ENCODE measurements at places on chromosomes 11 and 22.
A peak's percentile ranks its signal among the peaks of the same experiment; 100 is the strongest.

GRCh38 chr11:125593114-125593820 is 615 bp downstream of the STT3A start:
- DNase-seq: no peak

DNA sequence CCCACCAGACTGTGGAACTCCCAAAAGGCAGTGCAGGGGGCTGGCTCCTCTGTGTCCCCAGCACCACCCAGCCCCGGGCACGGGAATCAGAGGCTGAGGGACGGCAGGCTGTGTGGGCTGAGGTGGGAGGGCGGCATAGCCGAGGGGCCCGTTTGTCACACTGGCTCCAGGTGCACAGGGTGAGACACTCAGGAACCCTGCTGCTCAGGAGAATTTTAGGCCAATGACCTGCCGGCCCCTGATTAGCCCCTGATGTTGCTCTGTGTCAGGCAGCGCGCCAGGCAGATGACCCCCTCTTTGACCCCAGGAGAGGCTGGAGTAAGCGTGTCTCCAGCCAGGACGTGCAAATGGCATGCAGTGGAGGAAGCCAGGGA is 52.7 kb downstream of the RTL6 start:
- no peak for DNase-seq

GRCh38 chr11:126202646-126203359 is 8.6 kb downstream of the RPUSD4 start:
- DNase-seq: no peak

DNA sequence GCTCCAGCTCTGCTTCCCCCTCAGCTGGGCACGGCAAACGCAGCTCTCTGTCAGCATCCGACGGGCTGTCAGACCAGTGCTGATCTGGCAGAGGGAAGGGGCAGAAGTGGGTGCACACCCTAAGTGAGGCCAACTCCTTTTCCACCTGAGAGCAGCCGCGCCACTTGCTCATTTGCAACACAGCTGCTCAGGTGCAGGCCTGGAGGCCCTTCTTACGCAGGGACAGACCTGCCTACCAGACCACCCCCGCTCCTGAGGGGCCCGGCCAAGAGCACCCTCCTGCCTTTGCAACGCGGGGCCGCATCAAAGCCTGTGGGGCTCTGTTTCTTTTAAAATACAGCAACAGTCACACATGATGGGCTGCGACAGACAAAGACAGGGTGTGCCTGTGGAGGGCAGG is 47.8 kb upstream of the BID start:
- DNase-seq: no peak

- DNase-seq: no peak
Observed at GRCh38 chr22:46121079-46121478, 29.2 kb upstream of the PPARA start.

- DNase-seq: no peak
Observed at GRCh38 chr11:78802058-78802761, 227.5 kb upstream of the NARS2 start.

GRCh38 chr11:47668665-47669064 is 26.3 kb upstream of the MTCH2 start:
- DNase-seq: no peak

DNA sequence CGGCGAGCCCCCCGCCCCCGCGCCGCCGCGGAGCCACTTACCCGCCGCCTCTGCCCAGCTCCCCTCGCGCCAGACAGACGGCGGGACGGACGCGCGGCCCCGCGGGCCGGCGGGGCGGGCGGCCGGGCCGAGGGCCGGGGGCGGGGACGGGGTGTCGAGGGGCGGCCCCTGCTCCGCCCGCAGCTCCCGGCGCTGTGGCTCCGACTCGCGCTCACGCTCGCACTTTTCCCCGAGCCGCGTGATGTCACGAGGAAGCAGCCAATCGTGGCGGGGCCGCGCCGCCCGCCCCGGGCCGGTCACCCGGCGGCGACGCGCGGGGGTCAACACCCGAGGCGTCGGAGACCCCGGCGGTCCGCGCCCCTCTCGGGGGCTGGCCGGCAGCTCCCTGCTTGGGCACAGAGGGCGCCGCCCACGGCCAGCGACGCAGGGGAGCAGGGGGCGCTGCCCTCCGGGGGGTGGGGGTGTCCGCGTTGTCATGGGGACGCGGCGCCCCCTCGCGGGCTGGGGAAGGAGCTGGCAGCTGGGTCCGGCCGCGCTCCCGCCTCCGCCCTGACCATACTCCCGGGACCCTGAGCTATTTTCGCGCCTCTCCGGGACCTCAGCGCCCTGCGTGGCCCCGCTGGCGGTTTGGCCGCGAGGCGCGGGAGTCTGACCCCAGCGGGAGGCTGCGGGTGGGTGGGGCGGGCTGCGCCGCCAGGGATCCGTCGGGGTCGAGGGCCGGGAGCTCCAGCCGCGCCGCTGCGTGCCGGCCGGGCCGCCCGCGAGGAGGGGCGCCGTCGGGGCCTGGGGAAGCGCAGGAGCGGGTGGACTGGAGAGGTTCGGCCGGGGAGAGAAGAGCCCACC is at the start of gene CHRM4:
Gene CHRM4 (minus strand): TSS at position 199 of the 843 bp plus-strand sequence. CDS start 5,219 bp downstream, outside the sequence.
- peak; percentile 59 for DNase-seq

DNA sequence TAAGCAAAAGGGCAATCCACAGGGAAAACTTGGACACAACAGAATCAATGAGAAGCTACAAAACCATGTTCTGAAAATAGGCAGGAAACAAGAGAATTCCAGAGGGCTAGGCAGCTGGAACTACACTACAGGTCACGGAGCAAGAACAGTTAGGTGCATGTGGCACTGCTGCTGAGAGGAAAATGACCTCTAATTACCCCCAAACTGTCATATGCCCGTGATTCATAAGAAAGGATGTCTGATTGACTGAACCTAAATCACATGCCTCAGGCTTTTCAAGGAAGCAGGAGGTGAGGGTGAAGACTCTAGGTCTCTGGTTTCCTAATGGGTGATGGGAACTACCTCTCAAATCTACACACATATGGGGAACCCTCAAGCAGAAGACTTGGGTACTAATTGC is 17.9 kb upstream of the RRAS2 start:
- no peak for DNase-seq

DNA sequence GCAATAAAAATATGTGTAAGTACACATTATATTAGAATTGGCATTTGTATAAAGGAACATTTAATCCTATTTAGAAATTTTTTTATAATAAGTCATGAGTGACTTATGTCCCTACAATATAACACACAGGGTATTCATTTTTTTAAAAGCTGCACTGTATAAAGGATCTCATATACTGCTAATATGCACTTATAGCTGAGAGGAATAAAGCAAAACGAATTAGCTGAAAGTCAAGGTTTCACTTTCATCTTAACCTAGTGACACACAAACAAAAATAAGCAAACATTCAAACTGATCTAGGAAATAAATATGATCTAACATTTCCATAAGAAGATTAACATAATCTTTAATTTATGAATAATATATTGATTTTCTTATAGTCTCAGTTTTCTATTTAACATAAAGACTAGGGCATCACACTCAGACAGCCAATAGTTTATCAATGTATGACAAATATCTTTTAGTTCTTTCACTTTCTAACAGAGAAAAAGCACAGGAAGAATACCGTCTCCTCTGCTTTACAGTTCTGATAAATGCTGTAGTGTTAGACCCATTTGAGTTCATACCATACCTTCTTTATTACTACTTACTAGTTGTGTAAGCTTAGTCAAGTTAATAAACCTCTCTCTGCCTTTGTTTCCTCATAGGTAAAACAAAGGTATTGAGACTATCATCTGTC is 42.9 kb downstream of the DCDC1 start:
- no peak for DNase-seq

GRCh38 chr11:109644152-109644551 is 222.2 kb downstream of the C11orf87 start:
- no peak for DNase-seq

DNA sequence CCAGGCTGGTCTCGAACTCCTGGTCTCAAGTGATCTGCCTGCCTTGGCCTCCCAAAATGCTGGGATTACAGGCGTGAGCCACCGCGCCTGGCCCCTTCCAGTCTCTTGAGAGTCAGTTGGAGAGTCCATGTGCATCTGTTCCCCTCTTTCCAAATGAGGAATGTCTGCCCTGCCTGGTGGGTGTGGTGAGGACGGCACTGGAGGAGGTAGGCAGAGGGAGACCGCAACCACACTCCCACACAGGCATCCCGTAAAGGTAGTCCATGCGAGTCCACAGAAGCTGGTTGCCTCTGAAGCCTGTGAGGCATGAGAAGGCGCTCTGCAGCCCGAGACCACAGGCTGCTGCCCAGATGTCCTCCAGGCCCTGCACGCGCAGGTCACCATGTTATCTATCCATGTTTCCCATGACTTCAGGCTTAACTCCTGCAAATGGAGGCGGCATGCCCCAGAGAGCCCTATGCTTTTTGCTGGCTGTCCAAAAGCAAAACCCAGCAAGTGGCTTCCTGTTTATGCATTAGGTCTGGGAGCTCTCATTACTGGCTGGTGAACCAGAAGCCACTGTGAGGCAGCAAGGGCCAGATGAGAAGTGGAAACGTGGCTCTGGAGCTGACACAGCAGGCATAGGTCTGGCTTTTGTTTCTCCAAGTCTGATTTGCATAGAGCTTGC is 43.4 kb downstream of the GRIK4 start:
- DNase-seq: no peak

DNA sequence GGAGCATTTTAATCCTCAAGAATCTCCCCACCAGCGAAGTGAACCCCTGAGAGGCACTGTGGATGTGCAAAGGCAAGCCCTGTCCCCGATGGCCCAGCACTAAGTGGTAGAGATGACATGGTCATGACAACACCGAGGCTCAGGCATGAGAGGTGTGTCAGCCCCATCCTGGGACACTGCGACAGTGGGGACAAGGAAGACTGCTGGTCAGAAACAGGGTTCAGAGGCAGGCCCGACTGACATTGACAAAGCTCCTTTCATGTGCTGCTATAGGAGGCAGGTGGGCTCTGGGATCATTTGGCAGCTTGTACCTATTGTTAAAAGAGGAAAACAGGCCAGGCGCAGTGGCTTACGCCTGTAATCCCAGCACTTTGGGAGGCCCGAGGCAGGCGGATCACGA is 54.3 kb upstream of the MYEOV start:
- no peak for DNase-seq

DNA sequence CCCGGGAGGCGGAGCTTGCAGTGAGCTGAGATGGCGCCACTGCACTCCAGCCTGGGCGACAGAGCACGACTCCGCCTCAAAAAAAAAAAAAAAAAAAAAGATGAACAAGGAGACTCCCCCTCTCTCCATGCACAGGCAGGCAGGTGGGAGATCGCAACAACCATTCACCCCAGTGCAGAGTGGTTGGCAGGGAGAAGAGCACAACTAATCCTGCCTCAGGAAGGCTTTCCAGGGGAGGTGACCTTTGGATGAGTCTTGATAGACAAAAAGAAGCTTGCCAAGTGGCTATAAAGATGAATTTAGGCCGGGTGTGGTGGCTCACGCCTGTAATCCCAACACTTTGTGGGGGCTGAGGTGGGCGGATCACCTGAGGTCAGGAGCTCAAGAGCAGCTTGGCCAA is 30.0 kb downstream of the FLRT1 start:
- no peak for DNase-seq

DNA sequence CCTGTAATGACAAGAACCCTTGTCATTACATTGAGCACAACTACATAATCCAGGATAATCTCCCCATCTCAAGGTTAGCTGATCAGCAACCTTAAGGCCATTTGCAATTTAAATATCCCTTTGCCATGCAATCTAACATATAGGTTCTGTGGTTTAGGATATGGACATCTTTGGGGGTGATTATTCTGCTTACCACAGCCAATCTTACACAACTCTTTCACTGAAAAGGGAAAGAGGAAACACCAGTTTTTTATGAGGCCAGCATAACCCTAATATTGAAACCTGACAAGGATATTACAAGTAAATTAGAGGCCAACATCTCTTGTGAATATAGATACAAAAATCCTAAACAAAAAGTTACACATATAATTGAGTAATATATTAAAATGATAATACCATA is 78.5 kb downstream of the CYP2R1 start:
- DNase-seq: no peak

DNA sequence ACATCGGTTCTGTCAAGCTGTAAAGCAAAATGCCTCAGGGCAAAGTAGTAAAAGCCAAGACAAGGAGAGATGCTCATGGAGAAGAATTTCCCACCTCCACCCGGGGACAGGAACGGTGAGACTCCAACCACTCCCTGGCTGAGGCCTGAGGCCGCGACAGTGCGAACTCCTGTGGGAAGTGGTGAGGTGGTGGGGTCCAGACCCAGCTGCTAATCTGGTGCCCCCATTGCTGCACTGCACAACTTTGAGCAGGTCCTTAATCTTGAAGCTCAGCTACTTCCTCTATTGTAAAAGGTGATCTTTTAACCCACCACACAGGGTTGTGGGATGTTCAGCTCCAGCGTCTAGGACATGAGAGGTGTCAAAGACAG is 83.9 kb downstream of the ZC3H12C start:
- no peak for DNase-seq

GRCh38 chr11:14095882-14096281 is 133.4 kb downstream of the SPON1 start:
- no peak for DNase-seq

GRCh38 chr11:31869986-31870385 is 58.9 kb upstream of the PAX6 start:
- no peak for DNase-seq

- DNase-seq: no peak
Observed at GRCh38 chr11:78094250-78094649, 14.6 kb upstream of the NDUFC2 start.

GRCh38 chr11:75663808-75664207 is 5.0 kb downstream of the MAP6 start:
- DNase-seq: no peak

GRCh38 chr22:44172370-44173108 is 8.2 kb upstream of the PARVG start:
- DNase-seq: peak; percentile 77

GRCh38 chr11:65485920-65486219 is 13.0 kb upstream of the MALAT1 start:
- DNase-seq: no peak

DNA sequence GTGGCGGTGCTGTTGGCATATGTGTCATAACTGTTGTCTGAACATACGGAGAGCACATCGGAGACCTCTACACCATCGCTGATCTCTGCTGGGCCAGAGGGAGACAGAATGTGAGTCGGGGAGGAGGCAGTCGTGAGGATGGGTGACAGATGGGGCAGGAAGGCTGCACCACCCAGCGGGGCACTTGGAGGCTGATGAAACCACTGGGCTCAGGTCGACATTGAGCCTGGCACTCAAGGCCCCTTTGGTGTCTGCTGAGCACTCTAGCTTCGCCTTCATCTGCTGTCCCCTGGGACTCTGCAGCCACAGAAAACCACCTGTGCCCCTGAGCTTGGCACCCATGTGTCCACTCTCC is 2.5 kb upstream of the KLHL35 start:
- DNase-seq: no peak

- no peak for DNase-seq
Observed at GRCh38 chr11:13302420-13302958, 24.9 kb downstream of the BMAL1 start.

GRCh38 chr11:47553406-47553743 is 443 bp upstream of the CELF1 start:
- no peak for DNase-seq

- DNase-seq: peak; percentile 19
Observed at GRCh38 chr11:125123947-125124617, 12.7 kb upstream of the TMEM218 start.

- no peak for DNase-seq
Observed at GRCh38 chr11:12517741-12518140, 140.4 kb downstream of the PARVA start.

- no peak for DNase-seq
Observed at GRCh38 chr22:49677495-49677889, 150.2 kb downstream of the BRD1 start.

Measured in GM12892 (cell line).